A549 (cell line): ENCODE measurements at places on chromosomes 1 and 21.

GRCh38 chr1:156852418-156852874 is 6.5 kb downstream of the INSRR start:
- no peak for DNase-seq

DNA sequence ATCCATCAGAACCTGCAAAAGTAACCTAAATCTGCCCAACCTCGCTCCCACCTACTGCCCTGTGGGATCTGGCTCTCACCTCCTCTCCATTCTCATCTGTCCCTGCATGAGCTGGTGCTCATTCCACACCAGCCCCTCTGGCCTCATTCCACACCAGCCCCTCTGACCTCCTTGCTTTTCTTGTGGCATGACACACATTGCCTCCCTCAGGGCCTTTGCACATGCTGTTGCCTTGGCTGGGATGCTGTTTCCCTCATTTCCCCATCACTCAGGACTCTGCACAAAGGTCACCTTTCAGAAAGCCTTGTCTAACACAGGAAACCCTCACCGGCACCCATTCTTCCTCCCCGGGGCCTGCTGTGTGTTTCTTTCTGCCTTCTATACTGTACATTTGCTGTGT is 197.1 kb downstream of the KAZN start:
- DNase-seq, result no peak

DNA sequence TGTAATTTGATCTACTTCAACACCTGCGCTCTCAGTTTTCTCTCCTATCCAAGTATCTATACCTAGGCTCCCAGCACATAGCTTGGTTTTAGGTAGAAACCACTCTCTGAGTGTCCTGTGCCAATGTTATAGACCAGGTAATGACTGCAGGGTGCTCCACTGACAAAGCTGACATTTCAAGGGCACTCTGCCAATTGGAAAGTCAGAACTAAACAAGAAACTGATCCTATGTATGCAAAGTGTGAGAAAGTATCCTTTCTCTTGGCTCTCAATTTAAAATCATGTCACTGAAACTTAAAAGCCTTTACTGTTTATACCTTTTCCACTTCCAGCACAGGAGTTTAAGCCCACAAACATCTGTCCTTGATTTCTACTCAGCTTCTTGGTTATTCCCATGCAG is 45.0 kb upstream of the AIM2 start:
- DNase-seq, result no peak

DNA sequence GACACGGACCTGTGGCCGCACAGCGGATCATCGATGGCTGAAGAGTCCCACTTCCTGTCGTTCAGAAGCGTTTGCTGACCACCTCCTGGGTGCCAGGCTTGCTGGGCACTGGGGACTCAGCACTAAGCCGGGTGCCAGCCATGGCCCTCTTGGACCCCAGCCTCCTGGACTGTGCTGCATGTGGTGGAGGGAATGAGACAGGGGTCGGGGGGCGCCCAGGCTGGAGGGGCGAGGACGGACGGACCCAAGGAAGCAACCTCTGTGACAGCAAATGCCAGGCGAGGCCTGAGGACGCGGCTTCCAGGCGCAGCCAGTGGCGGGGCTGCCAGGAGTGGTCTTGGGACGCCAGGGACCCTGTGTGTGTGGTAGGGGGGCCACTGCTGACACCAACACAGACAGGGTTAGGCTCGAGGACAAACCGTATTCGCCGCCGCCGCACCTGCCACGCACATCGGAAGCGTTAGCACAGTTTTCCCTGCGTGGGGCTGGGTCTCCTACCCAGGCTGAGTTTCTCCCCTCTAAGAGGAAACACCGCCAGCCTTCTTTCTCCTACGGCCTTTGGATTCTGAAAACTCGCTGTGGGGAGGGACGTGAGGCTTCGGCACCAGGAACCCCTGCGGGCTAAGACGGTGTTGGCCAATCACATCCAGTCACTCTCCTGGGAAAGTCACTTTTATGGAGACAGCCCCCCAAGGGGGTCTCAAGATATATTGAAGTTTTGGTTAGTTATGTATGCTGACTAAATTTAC is 3.1 kb upstream of the MXRA8 start:
- DNase-seq, result no peak

DNA sequence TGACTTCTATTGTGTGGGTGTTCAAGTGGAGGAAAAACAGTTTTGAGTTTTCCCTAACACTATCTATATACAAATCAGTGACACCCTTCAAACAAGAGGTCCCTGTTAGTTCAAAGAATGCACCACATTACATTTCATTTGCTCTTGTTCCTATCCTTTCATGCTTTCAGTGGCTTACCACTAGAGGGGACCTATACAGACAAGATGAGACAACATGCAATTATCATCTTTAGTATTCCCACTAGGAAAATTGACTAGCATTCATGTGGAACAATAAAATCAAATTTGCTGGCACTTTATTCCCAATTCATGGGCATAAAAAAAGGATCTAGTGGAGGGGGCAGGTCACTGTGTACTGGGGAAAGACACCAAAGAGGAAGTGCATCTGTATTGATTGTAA is 13.3 kb upstream of the SIPA1L2 start:
- no peak for DNase-seq

DNA sequence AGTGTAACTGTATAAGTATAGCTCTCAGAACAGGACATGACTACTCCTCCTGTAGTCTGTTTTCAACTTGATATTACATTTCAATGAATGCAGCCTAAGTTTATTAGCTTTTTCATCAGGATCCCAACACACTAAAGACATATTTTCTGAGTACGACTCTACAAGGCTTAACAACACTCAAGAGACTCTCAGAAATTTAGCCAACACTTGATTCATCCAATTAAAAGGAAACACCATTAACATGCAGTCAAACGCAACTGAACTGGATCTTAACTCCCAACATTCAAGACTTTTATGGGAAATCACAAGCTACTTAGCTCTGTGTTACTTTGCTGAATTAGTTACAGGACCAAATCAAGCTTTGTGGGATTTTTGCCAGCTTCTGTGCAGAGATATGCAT is 65.2 kb upstream of the SGIP1 start:
- DNase-seq, result no peak
